ENCODE measurements at places on chromosomes 12 and 14. TPM values are rescaled to one million over a fixed set of nuclear protein-coding genes. Genes with fewer than 3 reads are reported as not detected.
A peak's percentile ranks its signal among the peaks of the same experiment; 100 is the strongest.

- H3K27me3 ChIP-seq: no peaks in the 10 kb centered on the region
- H3K27ac ChIP-seq: no peak overlapping the region
- peaks cover 57% of the 10 kb centered on the region for H3K4me1 ChIP-seq
Measured at GRCh38 chr14:68811171-68811570, 18.3 kb upstream of the ZFP36L1 start.

- DNase-seq: no peak
- H3K27me3 ChIP-seq: no peaks in the 10 kb centered on the region
- H3K4me3 ChIP-seq: no peak overlapping the region
Measured at GRCh38 chr14:31969699-31970240, 107.3 kb upstream of the ARHGAP5 start.

- DNase-seq: no peak
- no peak overlapping the region for H3K27ac ChIP-seq
- no peaks in the 10 kb centered on the region for H3K36me3 ChIP-seq
- H3K4me1 ChIP-seq: no peaks in the 10 kb centered on the region
- H3K4me3 ChIP-seq: no peak overlapping the region
- no peaks in the 10 kb centered on the region for H3K27me3 ChIP-seq
Measured at GRCh38 chr12:47602949-47603558, 102.8 kb downstream of the RPAP3 start.

DNA sequence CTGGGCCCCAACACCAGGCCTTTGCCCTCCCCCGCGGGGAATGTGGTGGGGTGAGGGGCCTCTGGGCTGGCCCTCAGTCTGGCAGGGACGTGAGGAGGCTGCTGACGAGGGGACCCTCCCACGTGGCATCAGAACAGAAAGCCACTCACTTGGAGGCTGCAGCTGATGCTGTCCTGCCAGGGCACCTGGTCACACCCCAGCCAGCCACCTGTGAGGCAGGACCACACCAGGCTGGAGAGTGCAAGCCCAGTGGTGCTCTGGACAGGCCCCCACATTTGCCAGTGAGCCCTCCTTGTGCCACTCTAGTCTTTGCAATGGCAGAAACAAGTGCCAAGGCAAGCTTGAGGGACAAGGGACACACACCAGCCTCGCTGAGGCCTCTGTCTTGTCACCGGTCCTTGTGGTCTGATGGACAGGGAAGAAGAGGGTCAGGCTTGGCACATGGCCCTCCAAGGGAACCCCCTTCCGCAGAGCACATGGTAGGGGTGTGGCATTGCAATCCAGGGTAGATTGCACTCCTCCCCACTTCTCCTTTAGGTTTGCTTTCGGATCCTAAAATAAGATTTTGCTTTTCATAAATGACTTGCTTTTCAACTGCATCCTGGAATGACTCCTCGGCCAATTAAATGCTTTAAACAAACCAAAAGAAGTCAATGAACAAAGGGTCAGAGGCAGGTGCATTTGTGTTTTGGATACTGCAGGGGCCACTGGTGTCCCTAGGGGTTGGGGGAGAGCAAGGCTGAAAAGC lies 53.7 kb downstream of the CCDC88C start:
- H3K27ac ChIP-seq: no peak overlapping the region
- no peak overlapping the region for H3K4me3 ChIP-seq
- DNase-seq: no peak
- H3K36me3 ChIP-seq: peaks cover under 1% of the 10 kb centered on the region
- H3K4me1 ChIP-seq: peaks cover 74% of the 10 kb centered on the region
- H3K27me3 ChIP-seq: no peaks in the 10 kb centered on the region

GRCh38 chr14:81990312-81990761 lies 456.7 kb upstream of the SEL1L start:
- no peak overlapping the region for H3K4me3 ChIP-seq
- no peak for DNase-seq
- H3K27ac ChIP-seq: no peak overlapping the region
- no peaks in the 10 kb centered on the region for H3K36me3 ChIP-seq
- no peaks in the 10 kb centered on the region for H3K27me3 ChIP-seq
- no peaks in the 10 kb centered on the region for H3K4me1 ChIP-seq

DNA sequence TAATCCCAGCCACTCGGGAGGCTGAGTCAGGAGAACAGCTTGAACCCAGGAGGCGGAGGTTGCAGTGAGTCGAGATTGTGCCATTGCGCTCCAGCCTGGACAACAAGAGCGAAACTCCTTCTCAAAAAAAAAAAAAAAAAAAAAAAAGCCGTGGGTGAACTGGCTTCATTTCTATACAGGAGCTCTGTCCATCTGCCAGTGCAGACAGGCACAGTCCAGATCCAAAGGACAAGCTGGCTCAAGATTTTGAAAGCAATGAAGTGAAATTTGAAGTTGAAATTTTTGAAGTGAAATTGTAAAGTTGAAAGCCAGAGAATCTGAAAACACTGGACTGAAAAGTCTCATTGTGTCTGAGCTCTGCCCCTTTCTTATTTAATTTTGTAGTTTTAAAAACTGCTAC lies 134.7 kb downstream of the CALM1 start:
- no peaks in the 10 kb centered on the region for H3K36me3 ChIP-seq
- H3K4me1 ChIP-seq: no peaks in the 10 kb centered on the region
- H3K4me3 ChIP-seq: no peak overlapping the region
- no peak for DNase-seq

- H3K27me3 ChIP-seq: no peaks in the 10 kb centered on the region
- no peaks in the 10 kb centered on the region for H3K4me1 ChIP-seq
- H3K4me3 ChIP-seq: no peak overlapping the region
- no peak for DNase-seq
- H3K27ac ChIP-seq: no peak overlapping the region
- H3K36me3 ChIP-seq: no peaks in the 10 kb centered on the region
Measured at GRCh38 chr12:69130064-69130463, 109.3 kb upstream of the CPSF6 start.

GRCh38 chr12:121712461-121713256 lies at the start of gene TMEM120B:
Gene TMEM120B, plus strand, starts transcription at chr12:121712752. Its CDS starts 144 bp downstream, at chr12:121712896.
- H3K27me3 ChIP-seq: no peaks in the 10 kb centered on the region
- no peaks in the 10 kb centered on the region for H3K36me3 ChIP-seq
- H3K4me3 ChIP-seq: peak within 1 kb of the TSS; percentile 89
- peaks cover 17% of the 10 kb centered on the region for H3K4me1 ChIP-seq

DNA sequence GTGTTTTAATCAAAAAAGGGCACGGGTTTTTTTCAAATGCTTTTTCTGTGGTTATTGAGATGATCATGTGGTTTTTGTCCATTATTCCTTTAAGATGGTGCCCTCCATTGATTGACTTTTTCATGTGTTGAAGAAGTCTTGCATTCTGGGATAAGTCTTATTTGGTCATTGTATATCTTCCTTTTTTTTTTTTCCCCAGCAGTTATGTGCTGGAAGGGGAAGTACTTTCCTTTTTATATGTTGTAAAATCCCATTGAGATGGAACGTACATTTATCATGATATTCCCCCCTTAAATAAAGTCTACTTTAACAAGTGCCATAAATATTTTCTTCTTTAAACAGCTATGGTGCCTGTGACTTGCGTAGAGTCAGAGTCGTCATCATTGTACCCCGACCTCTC lies 24.8 kb upstream of the MUCL1 start:
- no peaks in the 10 kb centered on the region for H3K4me1 ChIP-seq
- H3K4me3 ChIP-seq: no peak overlapping the region
- DNase-seq: no peak
- no peaks in the 10 kb centered on the region for H3K27me3 ChIP-seq
- H3K27ac ChIP-seq: no peak overlapping the region

GRCh38 chr12:129076441-129077320 lies 223.4 kb downstream of the GLT1D1 start:
- H3K4me3 ChIP-seq: no peak overlapping the region
- DNase-seq: no peak
- no peaks in the 10 kb centered on the region for H3K4me1 ChIP-seq
- no peaks in the 10 kb centered on the region for H3K36me3 ChIP-seq
- H3K27me3 ChIP-seq: no peaks in the 10 kb centered on the region
- no peak overlapping the region for H3K27ac ChIP-seq

- H3K4me3 ChIP-seq: no peak overlapping the region
- H3K36me3 ChIP-seq: no peaks in the 10 kb centered on the region
- no peaks in the 10 kb centered on the region for H3K27me3 ChIP-seq
- H3K27ac ChIP-seq: no peak overlapping the region
- no peak for DNase-seq
Measured at GRCh38 chr12:107436376-107436775, 249.2 kb upstream of the PWP1 start.

DNA sequence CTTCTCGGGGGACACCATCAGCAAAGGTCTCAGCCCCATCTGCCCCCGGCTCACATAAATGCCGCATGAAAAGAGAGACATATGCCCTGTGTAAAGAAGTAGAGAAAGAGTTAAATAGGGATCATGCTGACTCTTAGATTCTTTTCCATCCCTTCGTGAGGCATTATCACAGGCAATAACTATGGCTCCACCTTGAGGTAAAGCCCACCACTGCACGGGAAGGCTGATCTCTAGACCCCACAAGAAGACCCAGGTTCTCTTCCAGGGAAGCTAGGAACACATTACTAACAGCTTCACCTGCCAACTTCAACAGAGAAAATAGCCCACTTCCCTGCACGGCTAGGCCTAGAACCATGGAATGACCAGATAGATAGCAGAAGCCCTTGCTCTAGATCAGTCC lies 14.1 kb upstream of the NOP2 start:
- H3K4me3 ChIP-seq: no peak overlapping the region
- H3K4me1 ChIP-seq: no peaks in the 10 kb centered on the region
- H3K36me3 ChIP-seq: peaks cover 66% of the 10 kb centered on the region
- no peak overlapping the region for H3K27ac ChIP-seq

DNA sequence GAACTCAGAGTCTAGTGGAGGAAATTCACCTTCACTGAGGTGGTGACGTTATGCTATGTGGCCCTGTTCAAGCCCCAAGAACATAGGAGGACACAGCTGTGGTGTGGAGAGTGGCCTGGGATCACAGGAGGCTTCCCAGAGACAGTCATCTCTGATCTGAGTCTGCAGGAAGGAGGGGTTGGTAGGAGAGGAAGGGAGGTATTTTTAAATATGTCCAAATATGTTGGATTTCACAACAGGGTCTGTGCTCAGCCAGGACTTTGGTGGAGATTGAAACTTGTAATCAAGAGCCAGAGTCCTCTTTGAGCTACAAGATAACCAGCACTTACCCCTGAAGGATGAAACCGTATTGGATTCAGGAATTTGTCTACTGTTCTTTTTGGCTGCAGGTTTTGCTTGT lies 26.4 kb upstream of the MED13L start:
- no peaks in the 10 kb centered on the region for H3K27me3 ChIP-seq
- H3K36me3 ChIP-seq: no peaks in the 10 kb centered on the region
- H3K4me3 ChIP-seq: no peak overlapping the region
- no peak overlapping the region for H3K27ac ChIP-seq
- no peak for DNase-seq
- no peaks in the 10 kb centered on the region for H3K4me1 ChIP-seq

DNA sequence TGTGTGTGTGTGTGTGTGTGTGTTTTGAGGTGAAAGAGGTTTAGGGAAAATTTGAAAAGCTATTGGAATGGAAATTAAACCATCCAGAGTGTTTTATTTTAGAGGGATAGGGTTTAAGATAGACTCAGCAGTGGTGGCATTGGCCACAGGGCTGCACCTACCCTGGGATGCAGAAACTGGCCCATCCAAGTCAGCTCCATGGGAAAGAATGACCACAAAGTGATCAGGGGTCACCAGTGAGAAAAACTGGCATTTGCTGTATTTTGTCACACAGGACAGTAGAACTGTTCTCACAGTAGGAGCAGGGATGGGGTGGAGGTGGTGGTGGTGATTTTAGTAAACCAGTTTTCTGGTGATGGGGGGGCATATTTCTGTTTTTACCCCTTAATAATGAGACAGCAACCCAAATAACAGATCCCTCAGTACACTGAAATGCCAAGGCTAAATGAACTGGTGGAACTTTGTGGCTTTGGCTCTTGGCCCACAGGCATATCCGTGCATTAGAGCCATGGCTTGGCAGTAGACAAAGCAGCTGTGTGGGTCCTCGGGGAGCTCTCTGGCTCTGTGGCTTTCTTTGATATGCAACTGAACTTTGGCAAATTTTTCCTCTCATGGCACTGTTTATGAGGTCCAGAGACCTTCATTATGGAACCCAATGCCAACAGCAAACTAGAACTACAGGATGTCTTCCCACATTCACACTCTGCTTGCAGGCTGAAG lies 348.3 kb downstream of the ZFP36L1 start:
- no peaks in the 10 kb centered on the region for H3K27me3 ChIP-seq
- H3K36me3 ChIP-seq: no peaks in the 10 kb centered on the region
- no peak for DNase-seq
- no peaks in the 10 kb centered on the region for H3K4me1 ChIP-seq

DNA sequence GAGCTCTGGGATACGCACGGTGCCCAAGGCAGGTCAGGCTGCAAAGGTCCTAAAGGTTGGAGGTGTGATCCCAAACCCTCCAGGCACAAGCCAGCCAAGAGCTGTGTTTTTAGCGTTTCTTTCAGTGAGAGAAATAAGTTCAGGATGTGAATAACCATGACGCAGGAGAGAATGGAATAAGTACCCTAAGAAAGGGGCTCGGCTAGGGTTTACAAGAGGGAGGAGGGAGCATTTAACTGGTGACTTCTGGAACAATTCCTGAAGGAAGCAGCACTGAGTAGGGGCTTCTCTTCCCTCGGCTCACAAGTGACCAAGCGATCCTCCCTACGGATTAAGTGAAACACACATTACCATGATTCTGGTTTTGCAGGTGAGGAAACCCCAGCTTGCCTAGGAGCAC lies 29.4 kb downstream of the SSH1 start:
- H3K36me3 ChIP-seq: no peaks in the 10 kb centered on the region
- no peaks in the 10 kb centered on the region for H3K27me3 ChIP-seq
- no peak for DNase-seq
- H3K27ac ChIP-seq: no peak overlapping the region

- H3K4me1 ChIP-seq: no peaks in the 10 kb centered on the region
- H3K4me3 ChIP-seq: no peak overlapping the region
- no peaks in the 10 kb centered on the region for H3K36me3 ChIP-seq
- no peak overlapping the region for H3K27ac ChIP-seq
Measured at GRCh38 chr14:75418850-75419768, 8.7 kb upstream of the JDP2 start.

- H3K27ac ChIP-seq: peak overlapping the region; percentile 78
- H3K4me1 ChIP-seq: peaks cover 20% of the 10 kb centered on the region
- no peak for DNase-seq
- H3K4me3 ChIP-seq: peak overlapping the region; percentile 70
- no peaks in the 10 kb centered on the region for H3K27me3 ChIP-seq
Measured at GRCh38 chr14:105398726-105399465, 558 bp downstream of the TEX22 start.

GRCh38 chr12:12017798-12018197 lies 52.9 kb upstream of the BCL2L14 start:
- DNase-seq: no peak
- no peaks in the 10 kb centered on the region for H3K27me3 ChIP-seq
- H3K36me3 ChIP-seq: no peaks in the 10 kb centered on the region

The CACNA2D4 gene
- polyA plus RNA-seq: 7.6 TPM

The PPP2R5C gene
- polyA plus RNA-seq: 342 TPM

The KRT2 gene
- 0.16 TPM for polyA plus RNA-seq

The FAM90A1 gene
- 0.12 TPM for polyA plus RNA-seq

The SSTR1 gene
- not detected for polyA plus RNA-seq

The IAPP gene
- polyA plus RNA-seq: not detected

The CLECL1 gene
- 14.3 TPM for polyA plus RNA-seq

The NTF3 gene
- polyA plus RNA-seq: not detected

The ADAMTS20 gene
- not detected for polyA plus RNA-seq

The ENDOU gene
- polyA plus RNA-seq: not detected

The IQSEC3 gene
- polyA plus RNA-seq: not detected

Measured in CD8-positive, alpha-beta memory T cell (primary cell).